Mesothelial cell of epicardium (in vitro differentiated cells): ENCODE measurements at places on chromosomes 4 and X. TPM values are rescaled to one million over a fixed set of nuclear protein-coding genes. Genes with fewer than 3 reads are reported as not detected.

SOX3 gene
- not detected in 3 replicates for total RNA-seq

SUPT20HL1 gene
- total RNA-seq, result not detected in 3 replicates

LDB2 gene
- total RNA-seq, result 4.6 to 7.6 TPM (median 7.3 TPM) in 3 replicates

DNA sequence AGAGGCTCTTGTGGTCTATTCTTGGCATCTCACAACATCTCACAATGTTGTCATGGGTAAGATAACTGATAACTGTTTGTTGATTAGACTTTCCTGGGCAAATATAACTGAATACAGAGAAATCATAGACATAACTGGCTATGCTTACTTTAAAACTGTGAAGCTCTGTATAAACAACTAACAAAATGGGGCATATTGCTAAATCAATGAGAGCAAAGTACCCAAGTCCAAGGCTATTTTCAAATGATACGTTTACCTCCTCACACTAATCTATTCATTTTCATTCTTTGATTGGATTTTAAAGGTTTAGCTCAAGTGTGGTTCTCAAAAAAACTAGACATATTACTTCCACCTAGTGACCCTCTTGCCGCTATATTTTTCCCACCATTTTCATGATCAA is 38.6 kb downstream of the AMELX start:
- no peak for DNase-seq

- no peak for DNase-seq
Measured at GRCh38 chr4:17024425-17024824, 126.0 kb upstream of the LDB2 start.

GRCh38 chrX:137747244-137748043 is 181.5 kb downstream of the ZIC3 start:
- no peak for DNase-seq

- DNase-seq, result no peak
Measured at GRCh38 chr4:91746551-91746950, 557.2 kb upstream of the GRID2 start.

DNA sequence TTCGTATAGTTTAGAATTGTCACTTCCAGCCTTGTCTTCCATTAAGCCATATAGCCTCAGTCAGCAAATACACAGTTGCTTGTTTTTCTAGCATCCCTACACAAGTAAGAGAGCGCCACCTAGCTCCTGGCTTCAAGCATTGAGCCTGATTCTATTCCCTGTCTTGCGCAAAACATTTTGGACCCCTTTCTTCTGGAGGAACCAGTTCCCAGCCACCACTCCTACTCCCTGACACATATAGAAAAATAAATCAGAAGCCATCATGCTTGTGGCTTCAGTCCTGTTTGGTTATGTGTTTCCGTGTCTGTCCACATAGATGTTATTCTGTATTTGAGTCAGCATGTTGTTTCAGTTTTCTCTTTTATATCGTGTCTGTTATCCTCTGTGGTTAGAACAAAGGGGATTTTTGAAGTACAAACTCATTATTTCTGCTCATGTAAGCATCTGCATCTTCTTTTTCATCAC is 59.9 kb downstream of the GK start:
- DNase-seq, result peak; percentile 27

- DNase-seq, result no peak
Measured at GRCh38 chr4:128803783-128804182, 5.7 kb upstream of the JADE1 start.

GRCh38 chr4:152850377-152850776 is 70.6 kb downstream of the ARFIP1 start:
- no peak for DNase-seq
